ENCODE measurements at places on chromosomes 16 and 17.

GRCh38 chr17:14199601-14200000 is 37.1 kb downstream of the CDRT15 start:
- DNase-seq, result no peak

DNA sequence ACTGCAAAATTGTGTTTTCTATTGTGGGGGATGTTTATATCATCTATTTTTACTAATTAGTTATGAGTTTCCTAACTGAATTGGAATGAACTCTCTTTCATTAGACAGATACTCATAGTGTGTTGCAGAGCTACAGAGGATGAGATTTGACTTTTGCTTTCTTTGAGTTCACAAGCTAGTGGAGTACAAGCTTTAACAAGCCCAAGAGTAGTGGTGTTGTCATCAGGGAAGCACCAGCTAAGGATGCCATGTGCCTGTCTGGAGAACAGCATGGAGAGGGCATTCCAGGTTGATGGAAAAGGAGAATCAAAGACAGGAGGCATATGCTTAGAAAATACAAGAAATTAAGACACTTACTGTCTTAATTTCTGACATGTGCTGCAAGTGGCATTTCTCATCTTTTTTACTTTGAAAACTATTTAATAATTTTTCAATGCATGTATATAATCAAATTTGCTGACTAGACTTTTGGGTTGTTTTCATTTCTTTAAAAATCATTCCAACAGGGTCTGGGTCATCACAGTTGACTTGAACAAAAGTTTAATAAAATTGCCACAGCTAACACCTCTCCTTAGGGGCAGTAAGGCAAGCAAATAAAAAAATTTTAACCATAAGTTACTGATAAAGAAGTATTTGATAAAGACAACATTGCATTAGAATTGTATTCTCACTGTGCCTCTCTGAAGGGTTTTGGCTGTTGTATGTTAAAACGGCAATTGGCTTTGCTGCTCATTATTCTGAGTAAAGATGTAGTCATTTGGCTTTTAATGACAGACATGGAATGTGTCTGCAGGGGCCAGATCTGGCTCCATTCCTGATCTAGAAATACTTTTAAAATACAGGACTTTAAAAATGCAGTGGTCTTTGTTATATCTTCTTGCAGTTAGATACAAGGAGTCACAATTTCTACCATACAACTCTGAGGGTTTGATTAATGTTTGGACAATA is 323.7 kb upstream of the CDH11 start:
- DNase-seq, result no peak

GRCh38 chr16:34801875-34802274 is 1342.5 kb downstream of the TP53TG3F start:
- no peak for DNase-seq

- no peak for DNase-seq
These were observed 114.9 kb downstream of the CDYL2 start for GRCh38 chr16:80689487-80689886.

- no peak for DNase-seq
These were observed 8.5 kb downstream of the EFCAB3 start for GRCh38 chr17:62388856-62389255.

DNA sequence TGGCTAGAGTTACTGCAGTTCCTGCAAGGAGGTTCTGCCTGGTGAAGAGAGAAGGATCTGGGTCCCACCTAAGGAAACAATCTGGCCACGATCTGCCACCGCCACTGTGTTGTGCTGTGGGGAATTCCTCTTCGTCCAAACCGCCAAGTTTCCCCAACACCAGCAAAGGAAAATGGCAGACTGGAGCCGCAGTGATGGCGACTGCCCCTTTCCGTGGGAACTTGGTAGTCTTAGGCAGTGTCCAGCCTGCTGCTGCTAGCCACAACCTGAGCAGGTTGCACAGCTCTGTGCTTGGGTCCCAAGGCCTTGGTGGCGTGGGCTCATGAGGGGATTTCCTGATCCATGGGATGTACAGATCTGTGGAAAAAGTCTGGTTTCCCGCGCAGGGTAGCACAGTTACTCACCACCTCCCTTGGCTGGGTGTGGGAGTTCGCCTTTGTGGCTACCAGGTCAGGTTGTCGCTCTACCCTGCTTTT is 28.6 kb downstream of the NFATC3 start:
- no peak for DNase-seq

All from Caki2 (cell line).